ENCODE measurements at places on chromosomes 6 and 20.

- DNase-seq: no peak
Measured at GRCh38 chr6:65126667-65127066, 580.4 kb downstream of the EYS start.

DNA sequence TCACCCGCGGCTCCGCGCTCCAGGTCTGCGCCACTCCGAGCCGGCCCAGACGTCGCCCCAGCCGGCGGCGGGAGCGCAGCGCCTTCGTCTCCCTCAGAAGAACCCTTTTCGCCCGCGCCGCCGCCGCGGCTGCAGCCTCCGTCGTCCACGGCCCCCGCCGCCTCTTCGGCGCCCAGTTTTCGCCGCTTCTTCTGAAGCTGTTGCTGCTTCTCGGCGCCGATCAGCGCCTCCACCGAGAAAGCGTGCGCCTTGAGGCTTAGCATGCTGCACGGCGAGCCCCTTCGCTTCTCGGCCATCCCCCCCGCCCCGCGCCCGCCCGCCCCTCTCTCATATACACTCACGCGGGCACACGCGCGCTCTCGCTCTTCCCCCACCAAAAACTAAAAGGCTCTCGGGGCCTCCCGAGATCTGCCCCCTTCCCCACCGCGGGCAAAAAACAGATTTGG is 489 bp downstream of the TBX18 start:
- DNase-seq: no peak

DNA sequence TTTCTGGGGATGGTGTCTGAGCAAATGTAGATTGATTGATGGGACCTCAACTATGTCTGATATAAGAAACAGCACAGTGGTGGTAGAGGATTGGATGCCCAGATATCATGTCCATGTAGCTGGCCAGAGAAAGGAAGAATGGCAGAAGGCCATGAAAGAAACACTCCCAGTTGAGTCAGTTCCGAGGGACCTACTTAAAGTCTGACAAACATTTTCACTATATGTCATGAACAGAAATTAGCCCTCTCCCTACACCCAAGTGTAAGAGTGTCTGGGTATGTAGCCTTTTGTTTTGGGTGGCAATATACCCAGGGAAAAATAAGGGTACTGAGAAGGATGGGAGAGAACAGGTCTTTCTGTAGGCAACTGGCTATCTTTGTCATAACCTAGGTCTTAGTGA is 434.2 kb downstream of the BCKDHB start:
- no peak for DNase-seq

- DNase-seq: no peak
Measured at GRCh38 chr6:32095338-32096086, 13.6 kb downstream of the TNXB start.

- DNase-seq: no peak
Measured at GRCh38 chr6:37731371-37731770, 33.7 kb upstream of the MDGA1 start.

DNA sequence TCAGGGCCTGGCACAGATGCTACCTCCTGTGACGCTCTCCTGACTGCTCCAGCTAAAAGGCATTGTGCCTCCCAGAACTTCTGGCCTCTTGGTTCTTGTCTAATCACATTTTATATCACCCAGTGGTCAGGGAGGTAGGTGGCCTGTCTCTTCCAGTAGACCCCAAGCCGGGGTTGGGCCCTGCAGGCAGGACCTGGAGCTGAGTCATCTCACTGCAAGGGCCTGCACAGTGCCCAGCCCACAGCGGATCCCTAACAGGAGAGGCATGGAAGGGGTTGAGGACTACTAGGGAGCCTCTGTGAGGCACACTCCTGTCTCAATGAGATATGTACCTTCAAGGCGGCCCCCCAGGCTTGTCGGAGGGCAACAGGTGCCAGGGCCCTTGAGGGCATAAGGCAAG is 6.4 kb downstream of the LEMD2 start:
- DNase-seq: no peak

DNA sequence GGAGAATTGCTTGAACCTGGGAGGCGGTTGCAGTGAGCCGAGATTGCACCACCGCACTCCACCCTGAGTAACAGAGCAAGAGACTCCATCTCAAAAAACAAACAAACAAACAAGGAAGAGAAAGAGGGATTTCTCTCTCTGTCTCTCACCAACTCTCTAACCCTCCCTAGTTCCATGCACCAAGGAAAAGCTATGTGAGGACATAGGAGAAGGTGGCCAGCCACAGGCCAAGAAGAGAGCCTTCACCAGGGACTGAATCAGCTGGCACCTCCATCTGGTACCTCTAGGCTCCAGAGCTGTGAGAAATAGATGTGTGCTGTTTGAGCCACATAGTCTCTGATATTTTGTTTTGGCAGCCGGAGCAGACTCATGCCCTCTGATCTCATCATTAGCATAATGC is 9.0 kb upstream of the FAM110A start:
- DNase-seq: no peak

DNA sequence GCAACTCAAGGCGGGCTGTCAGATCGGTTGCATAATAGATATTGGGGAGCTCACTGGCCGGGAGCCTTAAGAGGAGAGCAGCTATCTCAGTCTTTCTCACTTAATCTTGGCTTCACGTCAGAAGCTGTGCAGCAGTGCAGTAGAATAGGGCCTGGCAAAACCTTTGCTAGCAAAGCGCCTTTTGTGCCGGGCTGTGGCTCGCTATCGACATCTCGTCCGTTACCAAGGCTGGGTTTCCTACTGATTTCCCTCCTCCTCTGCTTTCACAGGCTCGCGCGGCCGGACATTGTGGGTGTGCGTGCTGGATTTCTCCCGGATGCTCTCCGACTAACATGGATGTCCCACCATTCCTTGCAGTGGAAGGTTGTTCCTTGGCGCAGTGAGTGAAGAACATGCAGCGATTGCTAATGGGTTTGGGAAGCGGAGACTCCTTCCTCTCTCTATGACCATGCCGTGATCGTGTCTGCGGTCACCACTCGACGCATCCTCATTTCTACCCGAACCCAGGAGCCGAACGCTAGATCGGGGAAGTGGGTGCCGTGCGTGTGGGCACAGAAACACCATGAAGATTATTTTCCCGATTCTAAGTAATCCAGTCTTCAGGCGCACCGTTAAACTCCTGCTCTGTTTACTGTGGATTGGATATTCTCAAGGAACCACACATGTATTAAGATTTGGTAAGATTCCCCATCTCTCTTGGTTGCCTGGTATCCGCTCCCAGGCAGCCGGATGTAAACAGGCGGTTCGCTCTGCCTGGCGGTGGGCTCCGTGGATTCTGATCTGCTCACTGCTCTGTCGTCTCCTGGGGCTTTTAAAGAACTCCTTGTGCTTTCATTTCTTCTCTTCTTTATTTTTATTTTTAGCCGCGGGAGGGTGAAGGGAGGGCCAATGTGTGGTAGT is 5.5 kb downstream of the GRIK2 start:
- no peak for DNase-seq

DNA sequence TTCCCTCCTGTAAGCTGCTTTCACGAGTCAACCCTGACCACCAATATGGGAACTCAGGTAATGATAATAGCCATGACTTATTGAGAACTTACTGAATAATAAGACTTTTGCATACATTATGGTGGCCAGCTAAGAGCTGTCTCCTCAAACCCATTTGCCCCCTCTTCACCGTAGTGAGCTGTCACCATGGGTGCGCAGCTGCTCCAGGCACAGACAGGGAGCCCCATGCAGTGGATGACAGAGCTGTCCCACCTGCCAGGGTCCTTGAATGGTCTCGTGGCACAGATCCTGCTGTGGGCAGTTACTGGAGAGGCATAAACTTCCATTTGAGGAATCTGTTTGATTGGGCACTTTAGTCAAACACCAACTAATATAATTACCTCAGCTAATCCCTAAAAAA is 1.9 kb downstream of the SLC22A16 start:
- DNase-seq: no peak

DNA sequence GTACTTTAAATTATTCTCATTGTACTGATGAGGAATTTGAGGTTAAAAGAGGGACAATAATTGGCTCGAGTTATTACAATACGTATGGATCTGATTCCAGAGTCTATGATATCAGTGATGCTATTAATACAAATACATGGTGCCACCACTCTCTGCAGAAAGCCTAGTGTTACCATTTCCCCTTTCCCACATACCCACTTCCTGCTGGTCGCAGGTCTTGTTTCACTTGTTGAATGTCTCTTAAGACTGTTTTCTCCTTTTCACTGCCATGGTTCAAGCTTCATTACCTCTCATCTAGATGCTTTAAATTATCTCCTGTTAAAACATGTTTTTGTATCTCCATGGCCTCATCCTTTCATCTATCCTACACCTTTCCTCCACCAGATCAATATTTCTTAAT is 62.0 kb downstream of the FHL5 start:
- DNase-seq: no peak

DNA sequence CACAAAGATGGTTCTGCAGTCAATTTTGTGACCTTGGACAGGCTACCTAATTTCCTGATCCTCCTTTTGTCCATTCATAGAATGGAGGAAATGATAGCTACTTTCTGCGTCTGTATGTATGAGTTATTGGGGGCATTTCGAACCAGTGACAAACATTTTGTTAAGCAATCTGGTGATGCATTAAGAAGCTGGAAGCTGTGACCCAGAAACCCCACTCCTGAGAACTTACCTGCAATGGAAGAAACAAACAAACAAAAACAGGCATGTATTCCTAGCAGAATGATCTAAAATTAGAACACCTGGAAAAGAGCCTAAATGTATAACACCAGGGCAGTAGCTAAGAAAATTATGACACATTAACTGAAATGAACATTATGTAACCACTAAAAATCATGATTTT is 33.4 kb upstream of the PRND start:
- DNase-seq: no peak

DNA sequence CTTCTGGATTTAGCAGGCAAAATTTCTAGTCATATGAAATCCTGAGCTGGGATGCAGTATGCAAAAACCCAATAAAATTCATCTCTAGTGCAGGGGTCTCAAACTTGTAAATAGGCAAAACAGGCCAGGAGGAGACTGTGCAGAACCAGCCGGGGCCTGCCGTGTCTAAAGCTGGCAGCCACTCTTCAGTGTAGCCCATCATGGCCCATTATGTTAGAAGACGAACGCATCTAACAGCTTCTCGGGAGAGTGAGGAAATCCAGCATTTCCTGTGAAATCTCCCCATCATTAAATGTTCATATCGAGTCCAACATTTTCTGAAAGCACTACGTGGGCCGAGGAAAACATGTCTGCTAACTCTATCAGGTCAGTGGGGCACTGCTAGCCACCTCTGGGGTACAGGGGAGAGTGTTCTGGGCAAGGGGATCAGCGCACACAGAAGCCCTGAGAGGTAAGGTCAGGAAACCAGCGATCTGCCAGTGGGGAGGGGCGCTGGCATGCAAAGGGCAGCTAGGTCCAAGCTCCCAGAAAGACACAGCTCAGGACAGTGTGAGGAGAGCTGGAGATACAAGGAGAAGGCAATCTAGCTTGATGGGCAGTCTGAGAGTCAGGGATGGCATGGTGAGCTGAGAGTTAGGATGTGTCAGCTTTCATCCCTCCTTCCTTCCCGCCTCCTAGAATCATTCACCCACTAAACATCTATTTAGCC is 144.2 kb downstream of the PREX1 start:
- no peak for DNase-seq

DNA sequence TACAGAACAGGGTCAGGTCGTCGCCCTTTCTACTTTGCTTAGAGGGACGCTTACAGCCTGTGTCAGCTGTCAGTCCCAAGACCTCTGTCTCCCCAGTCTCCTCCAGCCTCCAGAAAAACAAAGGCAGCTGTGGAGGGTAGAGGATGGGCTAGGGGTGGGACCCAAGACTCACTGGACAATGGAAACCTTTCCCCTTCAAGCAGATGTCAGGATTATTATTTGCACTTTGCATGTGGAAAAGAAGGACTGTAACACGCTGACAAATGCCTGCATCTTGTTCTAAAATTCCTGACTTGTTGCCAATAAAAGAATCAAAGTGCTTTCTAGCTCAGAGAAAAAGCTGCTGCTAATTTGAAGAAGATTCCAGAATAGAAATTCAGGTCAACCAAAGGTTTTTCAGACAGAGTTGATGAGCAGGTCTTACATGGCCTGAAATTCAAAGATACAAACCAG is 58.7 kb downstream of the SNX5 start:
- DNase-seq: no peak

- no peak for DNase-seq
Measured at GRCh38 chr6:63389191-63389844, 69.5 kb upstream of the LGSN start.

- no peak for DNase-seq
Measured at GRCh38 chr6:94254689-94255088, 835.3 kb upstream of the EPHA7 start.

- DNase-seq: no peak
Measured at GRCh38 chr20:1651268-1652058, 6.1 kb downstream of the SIRPG start.

- DNase-seq: no peak
Measured at GRCh38 chr6:34955442-34955841, 66.4 kb downstream of the ANKS1A start.

DNA sequence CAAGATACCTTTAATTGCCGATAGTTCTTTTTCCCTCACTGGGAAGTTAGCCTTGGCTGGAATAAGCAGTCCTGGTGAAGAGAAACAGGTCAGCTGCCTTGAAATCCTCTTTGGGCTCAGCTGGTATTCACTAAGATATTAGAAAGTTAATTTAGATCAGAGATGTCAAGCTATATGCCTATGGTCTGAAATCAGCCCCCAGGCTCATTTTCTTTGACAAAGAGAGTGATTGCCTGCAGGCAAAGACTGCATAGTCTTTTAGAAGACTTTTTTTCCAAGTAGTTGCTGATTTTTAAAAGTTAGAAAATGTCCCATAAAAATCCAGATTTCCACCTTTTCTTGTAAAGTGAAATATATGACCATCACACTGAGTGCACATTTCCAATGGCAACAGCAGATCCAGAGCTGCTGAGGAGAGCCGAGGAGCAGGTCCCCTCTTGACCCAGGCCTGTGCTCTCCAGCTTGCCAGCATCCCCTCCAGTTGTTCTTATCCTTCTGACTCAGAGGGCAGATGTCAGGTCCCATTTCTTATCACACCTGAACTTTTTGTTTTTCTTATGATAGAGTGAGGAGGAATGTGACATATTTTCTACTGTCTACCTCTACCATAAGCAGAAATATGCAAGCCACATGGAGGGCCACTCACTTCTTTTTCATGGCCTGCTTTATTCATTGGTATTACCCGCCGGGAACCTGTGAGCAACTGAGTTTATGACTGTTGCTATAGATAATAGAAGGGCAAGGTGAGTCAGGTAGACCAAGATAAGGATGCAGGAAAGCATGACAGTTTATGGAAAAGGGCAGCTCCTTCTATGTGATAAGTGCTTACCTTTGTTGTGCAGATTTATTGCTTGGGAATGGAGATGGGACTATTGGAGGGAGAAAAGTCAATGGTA is 17.6 kb upstream of the L3MBTL3 start:
- DNase-seq: no peak

DNA sequence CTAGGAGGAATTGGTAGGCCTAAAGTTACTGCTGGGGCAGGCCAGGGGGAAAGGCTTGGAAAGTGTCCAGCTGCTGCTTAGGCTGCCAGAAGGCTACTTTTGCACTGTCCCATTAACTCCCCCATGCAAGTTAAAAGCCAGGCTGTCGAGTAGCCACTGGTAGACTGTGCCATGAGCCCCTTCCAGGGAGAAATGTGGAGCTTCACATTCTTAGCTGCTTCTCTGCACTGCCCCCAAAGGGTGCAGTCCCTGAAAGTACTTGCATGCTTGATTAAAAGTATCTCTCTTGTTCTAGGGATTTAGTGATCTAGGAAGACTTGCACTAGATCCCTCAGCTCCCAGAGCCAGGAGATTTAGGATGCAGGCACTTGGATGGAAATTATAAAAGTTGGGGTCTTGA is 57.3 kb downstream of the CDC5L start:
- DNase-seq: no peak

GRCh38 chr6:170147832-170148708 is 142.8 kb downstream of the DLL1 start:
- DNase-seq: peak; percentile 61

GRCh38 chr6:105251689-105252088 is 71.9 kb upstream of the POPDC3 start:
- no peak for DNase-seq
